Hematopoietic multipotent progenitor cell treated with erythropoietin and hydrocortisone succinate and interleukin-3 and kit ligand, for 17 days (in vitro differentiated cells): ENCODE measurements at places on chromosomes 2 and 18.

GRCh38 chr2:33287507-33288005 is 188.9 kb upstream of the RASGRP3 start:
- DNase-seq: no peak

GRCh38 chr2:190031969-190032618 is 30.4 kb downstream of the MSTN start:
- no peak for DNase-seq

DNA sequence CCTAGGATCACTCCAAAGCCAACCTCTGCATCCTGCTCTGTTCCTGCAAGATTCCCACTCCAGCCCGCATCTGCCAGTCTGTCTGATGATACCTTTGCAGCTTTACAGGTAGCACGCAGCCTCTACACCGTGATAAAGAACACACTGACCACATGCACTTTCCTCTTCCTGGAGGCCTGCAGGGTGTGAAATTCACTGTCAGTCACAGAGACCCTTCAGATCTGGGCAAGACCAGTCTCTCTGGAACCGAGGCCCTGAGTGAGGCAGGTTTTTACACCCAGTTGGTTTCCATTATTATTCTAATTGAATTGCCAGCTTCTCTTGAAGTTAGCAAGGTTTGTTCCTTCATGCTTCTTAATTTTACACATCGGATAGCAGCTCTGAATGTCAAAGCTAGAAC is 30.5 kb upstream of the TWIST2 start:
- no peak for DNase-seq

DNA sequence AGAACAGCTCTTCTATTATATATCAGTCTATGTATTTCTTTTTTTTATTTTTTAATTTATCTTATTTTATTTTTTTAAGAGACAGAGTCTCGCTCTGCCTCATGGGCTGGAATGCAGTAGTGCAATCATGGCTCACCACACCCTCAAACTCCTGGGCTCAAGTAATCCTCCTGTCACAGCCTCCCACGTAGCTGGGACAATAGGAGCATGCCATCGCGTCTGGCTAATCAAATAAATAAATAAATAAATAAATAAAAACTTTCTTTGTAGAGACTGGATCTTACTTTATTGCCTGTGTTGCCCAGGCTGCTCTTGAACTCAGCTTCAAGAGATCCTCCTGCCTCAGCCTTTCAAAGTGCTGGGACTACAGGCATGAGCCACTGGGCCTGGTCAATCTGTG is 117.0 kb downstream of the RBMS1 start:
- DNase-seq: no peak

DNA sequence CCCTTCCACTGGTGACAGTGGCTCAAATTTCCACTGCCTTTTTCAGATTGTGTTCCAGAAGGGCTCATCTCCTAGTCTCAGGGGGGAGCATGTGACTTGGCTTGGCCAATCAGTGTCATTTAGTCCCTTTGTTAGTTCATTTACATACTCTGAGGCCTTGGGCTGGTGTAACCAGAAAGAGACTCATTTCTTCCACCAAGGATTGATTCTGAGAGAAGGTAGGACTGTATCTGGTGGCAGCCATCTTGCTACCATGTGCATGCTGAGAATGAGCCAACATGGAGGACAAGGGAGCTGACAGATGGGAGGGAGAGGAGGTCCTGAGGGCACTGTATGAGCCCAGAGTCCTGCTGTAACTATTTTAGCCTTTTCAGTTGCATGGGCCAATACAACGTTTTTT is 191.7 kb downstream of the THSD7B start:
- DNase-seq: no peak

DNA sequence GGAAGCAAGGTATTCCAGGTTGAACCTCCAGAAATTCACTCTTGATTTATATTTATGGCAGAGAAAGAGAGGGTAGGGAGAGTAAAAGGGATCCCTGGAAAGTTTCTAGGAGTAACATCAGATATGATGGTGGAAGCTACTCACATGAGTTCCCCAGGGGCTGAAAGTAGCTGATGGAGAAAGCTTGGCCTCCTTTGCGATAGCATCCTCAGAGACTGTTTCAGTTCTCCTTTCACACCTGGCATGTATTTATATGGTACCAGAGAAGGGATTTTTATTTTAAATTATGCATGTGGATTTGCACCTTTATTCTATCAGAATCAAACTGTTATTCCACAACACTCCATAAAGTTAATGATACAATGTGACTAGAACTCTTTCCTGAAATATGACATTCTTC is 126.3 kb upstream of the OSR1 start:
- no peak for DNase-seq

- DNase-seq: peak; percentile 37
Measured at GRCh38 chr18:70454704-70455322, 166.0 kb downstream of the SOCS6 start.
